ENCODE measurements at places on chromosomes 3 and 15.

GRCh38 chr3:61452535-61453090 lies 108.8 kb upstream of the PTPRG start:
- DNase-seq, result no peak

DNA sequence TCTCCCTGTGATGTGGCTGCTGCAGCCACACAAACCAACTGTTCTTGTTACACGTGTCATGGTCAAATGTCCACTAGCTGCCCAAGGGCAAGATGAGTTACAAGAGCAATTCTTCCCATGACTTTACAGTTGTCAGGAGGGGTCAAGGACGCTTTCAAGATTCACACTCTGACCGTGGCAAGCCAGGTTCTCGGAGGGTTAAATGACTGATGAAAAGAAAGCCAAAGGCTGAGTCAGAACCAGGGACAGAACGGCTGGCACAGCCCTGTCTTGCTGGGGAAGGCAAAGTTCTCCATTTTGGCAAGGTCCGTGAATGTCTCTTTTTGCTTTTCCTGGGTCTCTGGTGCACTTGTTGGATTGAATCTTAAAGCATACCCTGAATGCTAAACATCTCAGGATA lies 364.5 kb upstream of the ICE2 start:
- no peak for DNase-seq

DNA sequence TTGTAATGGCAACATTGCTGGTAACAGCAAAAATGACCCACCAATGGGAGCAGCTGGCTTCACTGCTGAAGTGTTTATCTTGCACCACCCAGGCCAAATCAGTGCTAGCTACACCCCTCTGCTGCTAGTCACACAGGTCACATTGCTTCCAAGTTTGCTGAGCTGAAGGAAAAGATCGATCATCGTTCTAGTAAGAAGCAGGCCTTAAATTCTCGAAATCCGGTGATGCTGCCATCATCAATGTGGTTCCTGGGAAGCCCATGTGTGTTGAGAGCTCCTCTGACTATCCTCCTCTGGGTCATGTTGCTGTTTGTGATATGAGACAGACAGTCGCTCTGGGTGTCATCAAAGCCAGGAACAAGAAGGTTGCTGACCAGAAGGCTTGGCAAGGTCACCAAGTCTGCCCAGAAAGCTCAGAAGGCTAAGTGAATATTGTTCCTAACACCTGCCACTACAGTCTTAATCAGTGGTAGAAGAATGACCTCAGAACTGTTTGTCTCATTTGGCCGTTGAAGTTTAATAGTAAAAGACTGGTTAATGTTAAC lies 21.2 kb downstream of the TM4SF4 start:
- no peak for DNase-seq

GRCh38 chr15:73593304-73594074 lies 39.7 kb downstream of the NPTN start:
- DNase-seq, result no peak

DNA sequence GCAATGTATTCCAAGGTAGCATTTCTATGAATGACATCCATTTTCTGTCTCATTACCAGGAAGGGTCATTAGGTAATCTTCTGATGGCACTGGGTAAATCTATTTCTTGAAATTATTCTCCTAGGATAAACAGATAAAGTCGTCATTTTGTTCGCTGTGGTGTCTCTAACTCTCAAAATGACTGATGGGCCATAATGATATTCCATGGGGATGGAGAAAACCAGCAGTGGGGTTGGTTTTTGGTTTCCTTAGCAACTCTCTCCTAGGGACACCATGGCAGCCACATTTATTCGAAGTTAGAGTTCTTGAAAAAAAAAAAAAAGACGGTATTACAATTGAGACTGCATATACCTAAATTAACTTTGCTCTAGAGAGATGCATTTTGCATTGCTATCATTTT lies 231.3 kb upstream of the SLCO3A1 start:
- no peak for DNase-seq

DNA sequence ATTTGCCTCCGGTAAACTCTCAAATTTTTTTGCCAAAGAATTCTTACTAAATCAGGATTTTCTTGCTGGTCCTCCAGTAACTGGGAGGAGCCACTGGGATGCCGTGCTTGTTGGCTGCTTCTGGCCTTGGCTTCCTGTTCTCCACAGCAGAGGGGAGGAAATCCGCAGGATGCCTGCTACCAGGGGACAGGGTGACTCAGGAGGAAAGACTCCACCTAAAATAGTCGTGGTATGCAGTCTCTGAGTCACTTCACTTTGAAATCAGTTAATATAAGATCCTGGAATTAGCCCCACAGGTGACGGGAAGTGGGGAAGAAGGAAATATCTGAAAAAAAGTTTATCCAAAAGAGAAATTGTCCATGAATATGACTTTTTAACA lies 6.5 kb upstream of the TM4SF18 start:
- no peak for DNase-seq

DNA sequence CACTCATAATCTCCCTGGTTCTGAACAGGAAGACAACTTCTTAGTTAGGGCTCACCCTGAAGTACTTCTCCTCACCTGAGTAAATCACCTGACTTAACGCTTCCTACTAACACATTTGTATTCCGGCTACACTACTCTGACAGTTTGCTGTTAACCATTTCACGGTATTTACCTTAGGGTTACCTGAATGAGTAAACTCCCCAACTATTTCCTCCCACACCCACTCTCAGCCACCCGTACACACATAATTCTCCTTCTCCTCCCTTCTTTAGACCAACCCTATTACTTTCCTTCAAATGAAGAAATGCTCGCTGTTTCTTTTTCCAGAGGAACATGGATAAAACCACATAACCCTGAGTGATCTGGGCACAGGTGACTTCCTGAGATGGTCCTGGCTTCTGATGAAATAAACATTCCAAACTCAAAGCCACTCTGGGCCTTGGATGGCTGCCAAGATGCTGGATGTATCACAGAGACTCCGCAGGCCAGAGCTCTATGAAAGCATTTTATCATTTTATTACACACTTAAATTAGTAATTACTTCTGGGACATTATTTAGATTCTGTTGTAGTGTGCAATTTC lies 183.6 kb upstream of the ATP11B start:
- no peak for DNase-seq

DNA sequence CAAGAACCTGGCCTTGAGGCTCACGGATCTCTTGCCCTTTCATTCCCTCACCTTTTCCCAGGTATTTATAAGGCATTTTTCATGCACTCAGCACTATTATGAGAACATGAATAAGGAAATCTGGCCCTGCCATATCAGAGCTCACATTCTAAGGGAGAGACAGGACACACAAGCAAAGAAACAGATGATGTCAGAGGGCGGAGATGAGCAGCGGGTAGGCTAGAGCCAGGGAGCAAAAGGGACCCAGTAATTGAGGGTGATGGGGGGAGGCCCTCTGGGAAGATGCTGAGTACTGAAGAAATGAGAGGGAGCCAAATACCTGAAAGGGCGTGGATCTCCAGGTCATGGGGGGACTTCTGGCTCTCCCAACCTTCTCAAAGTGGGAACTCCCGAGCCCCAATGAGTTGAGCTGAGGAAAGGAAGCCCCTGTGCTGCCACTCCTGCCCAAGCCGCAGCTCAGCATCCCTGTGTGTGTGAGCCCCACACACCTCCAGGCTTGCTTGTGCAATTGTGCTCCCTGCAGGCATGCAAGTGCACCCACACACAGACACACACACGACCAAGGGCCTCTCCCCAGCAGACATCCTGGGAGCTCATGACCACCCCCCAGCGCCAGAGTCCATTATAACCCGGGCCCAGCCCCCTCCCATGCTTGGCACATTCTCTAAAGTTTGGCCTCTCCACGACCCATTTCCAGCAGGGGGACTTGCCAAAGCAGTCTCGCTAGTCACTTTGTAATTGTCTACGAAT lies 81.4 kb upstream of the PXYLP1 start:
- no peak for DNase-seq

DNA sequence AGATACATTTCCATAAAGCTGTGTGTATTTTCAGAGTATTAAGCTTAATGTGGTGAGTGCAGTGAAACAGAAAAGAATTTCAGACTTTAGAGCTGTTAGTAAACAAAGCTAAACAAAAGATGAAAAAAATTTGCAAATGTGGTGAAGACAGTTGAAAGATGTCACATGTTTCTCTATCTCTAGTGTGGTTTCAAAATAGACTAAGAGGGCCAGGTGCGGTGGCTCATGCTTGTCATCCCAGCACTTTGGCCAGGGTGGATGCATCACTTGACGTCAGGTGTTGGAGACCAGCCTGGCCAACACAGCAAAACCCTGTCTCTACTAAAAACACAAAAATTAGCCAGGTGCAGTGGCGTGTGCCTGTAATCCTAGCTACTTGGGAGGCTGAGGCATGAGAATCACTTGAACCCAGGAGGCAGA lies 466.0 kb upstream of the NR2F2 start:
- DNase-seq, result no peak

- DNase-seq, result no peak
These were observed 18.1 kb upstream of the ATP1B3 start for GRCh38 chr3:141858312-141858711.

DNA sequence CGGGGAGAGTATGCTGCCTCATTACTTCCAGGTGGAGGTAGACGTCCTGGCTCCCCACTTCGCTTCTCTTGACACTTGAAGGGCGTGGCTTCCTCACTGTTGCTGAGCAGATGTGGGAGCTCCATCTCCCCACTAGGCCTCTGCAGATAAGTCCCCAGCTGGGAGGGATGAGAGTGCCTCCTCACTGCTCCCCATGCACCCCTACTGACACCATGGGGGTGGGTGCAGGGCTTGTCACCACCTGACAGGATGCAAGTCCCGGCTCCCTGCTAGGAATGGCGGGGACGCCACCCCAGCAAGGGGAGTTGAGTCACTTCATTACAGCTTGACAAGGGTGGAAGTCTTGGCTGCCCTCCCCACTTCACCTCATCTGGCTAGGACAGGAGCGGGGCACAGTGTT lies 36.8 kb upstream of the ATG7 start:
- DNase-seq, result no peak

DNA sequence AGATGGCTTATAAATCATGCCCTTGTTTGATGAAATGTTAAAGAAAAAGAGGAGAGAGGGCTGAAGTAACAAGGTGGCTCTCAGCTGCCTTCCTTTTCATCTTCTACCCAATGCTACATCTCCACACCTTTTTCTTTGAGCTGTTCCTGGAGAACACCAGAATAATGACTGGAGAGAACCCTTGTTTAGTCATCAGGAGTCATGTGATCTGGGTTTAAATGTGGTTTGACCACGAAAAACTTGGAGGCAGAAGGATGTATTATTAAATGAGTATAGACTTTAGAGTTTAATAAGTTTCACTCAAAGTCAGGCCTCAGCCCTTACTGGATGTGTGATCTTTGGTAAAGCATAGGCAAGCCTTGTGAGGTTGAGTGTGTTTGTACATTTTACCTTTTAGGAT lies 230.3 kb upstream of the TBL1XR1 start:
- DNase-seq, result no peak

DNA sequence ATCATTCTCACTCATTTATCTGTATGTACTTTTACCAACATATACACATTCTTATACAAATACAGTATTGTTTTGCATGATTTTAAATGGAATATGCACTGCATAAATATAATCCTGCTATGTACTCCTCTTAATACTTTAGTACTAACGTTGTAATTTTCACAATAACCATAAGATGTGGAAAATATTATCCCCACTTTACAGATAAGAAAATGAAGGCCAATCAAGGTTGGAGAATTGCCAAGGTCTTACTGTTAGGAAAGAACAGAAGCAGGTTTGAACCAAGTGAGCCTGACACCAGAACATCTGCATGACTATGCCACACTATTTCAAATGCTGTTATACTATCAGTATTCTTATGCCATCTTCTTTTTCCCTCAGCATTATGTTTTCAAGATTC lies 32.9 kb downstream of the BCL2A1 start:
- DNase-seq, result no peak

DNA sequence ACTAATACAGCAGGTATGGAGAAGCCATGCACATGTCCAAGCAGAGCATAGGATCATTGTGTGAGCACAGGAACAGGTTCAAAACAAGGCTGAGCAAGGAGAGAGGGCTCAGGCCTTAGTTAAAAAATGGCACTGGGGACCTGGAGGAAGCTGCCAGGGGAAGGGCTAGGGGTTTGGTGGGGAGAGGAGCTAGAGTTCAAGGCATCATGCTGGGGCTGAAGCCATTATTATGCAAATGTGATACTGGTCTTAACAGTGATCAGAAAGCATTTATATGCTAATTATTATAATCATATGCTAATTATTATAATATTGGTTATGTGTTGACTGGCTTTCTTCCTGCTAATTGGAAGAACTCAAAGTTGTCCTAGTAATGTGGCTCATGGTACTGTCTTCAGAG lies 546.0 kb upstream of the CFAP20DC start:
- no peak for DNase-seq

- DNase-seq, result no peak
These were observed 165.5 kb downstream of the MEX3B start for GRCh38 chr15:81880314-81880713.
